Osteoblast (primary cell): ENCODE measurements at places on chromosomes 2 and 18. TPM values are rescaled to one million over a fixed set of nuclear protein-coding genes. Genes with fewer than 3 reads are reported as not detected.

The UGT1A10 gene
- total RNA-seq = not detected in 2 replicates

The REEP1 gene
- 0.36 TPM in 1 of 2 replicates, not detected in the other for total RNA-seq

The ASNSD1 gene
- 79.0 and 81.8 TPM in 2 replicates for total RNA-seq

The CROCC2 gene
- total RNA-seq = under 0.01 TPM in 2 replicates

The MAL gene
- not detected in 2 replicates for total RNA-seq

DNA sequence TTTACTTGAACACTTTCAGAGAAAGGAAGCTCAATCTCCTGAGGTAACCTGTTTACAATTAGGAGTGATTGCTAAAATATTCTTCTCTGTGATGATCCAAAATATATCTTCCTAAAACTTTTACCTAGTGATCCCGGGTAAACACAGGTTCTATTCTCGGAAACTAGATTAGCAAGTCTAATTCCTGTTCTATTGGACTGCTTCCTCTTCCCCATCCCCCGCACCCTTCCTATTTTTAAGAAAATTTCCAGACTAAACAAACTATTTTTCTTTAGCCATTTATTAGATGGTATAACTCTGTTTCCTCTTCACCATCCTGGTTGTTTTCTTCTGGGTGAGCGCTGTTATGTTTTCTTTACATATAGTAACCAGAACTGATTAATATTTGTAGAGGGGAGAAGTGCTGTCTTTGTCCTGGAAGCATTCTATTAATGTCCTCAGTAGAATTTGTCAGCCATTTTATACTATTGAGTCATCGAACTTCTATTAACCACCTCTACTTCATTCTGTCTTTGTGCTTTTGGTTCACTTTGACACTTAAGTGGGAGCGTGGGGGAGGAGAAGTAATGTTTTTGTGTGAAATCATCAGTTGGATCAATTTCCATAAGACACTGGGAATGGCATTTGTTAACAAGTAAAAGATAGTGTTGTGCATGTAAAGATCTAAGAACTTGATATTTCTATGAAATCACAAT lies 31.8 kb downstream of the CREB1 start:
- DNase-seq = no peak

The UCN gene
- total RNA-seq = 0.36 and 1.2 TPM in 2 replicates
